Vagina (tissue), 2 donors: ENCODE measurements at places on chromosomes 5 and 9. TPM values are rescaled to one million over a fixed set of nuclear protein-coding genes. Genes with fewer than 3 reads are reported as not detected.

- H3K4me3 ChIP-seq = no peak overlapping the region
- no peak overlapping the region for H3K27ac ChIP-seq
- no peaks in the 10 kb centered on the region for H3K4me1 ChIP-seq
- H3K36me3 ChIP-seq = no peaks in the 10 kb centered on the region
Measured at GRCh38 chr9:107237873-107238272, 45.2 kb upstream of the RAD23B start.

DNA sequence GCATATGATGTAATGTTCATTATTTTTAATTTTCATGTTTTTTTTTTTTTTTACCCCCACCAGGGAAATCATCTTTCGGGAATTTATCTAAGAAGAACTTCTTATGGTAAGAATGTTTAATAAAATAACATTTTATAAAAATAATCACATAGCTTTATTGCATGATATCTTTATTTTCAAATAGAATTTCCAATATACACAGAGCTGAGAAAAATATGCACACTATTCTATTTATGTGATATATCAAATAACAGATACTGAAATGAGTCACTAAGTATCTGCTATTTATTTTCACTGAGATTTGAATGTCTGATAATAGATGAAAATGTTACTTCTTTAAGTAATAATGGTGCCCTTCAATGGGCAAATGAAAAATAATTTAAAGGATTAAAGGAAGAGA is 1217.3 kb downstream of the MAT2B start:
- H3K4me1 ChIP-seq = no peaks in the 10 kb centered on the region
- H3K27ac ChIP-seq = no peak overlapping the region
- no peak for DNase-seq
- H3K36me3 ChIP-seq = no peaks in the 10 kb centered on the region
- no peak overlapping the region for H3K4me3 ChIP-seq

- DNase-seq = no peak
- H3K27me3 ChIP-seq = no peaks in the 10 kb centered on the region
- H3K4me3 ChIP-seq = no peak overlapping the region
- H3K4me1 ChIP-seq = no peaks in the 10 kb centered on the region
Measured at GRCh38 chr5:60550311-60550710, 149.7 kb downstream of the DEPDC1B start.

GRCh38 chr9:75054368-75055001 is 26.4 kb upstream of the CARNMT1 start:
- no peak for DNase-seq
- H3K4me1 ChIP-seq = no peaks in the 10 kb centered on the region
- no peak overlapping the region for H3K27ac ChIP-seq
- H3K4me3 ChIP-seq = no peak overlapping the region

- H3K27me3 ChIP-seq = no peaks in the 10 kb centered on the region
- H3K4me1 ChIP-seq = no peaks in the 10 kb centered on the region
- H3K4me3 ChIP-seq = no peak overlapping the region
- H3K36me3 ChIP-seq = no peaks in the 10 kb centered on the region
- DNase-seq = no peak
Measured at GRCh38 chr5:108216890-108217289, 165.0 kb downstream of the FBXL17 start.

DNA sequence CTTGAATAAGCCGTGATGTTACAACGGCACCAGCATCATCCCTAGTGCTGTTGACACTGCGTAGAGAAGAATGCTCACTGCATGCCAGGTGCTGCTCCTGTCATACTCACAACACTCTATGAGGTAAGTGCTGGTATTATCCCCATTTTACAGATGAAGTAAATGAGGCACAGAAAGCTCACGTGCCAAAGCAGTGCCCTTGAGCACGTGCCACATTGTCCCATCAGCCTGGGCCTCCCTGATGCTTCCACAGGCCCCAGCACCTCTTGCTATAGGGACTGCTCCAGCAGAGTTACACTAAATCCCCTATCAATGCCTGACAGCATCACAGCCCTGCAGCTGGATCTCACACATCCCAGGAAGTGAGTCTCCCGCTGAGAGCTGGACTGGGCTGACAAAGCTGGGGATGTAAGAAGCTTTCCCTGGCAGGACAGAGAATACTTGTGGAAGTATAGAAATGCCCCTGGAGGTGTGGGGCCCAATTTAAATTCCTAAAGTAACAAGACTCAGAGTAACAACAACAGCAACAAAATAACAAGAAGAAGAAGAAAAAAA is 216.1 kb downstream of the FSTL4 start:
- DNase-seq = peak; percentile 71
- H3K27ac ChIP-seq = no peak overlapping the region
- H3K4me1 ChIP-seq = no peaks in the 10 kb centered on the region
- H3K36me3 ChIP-seq = no peaks in the 10 kb centered on the region
- no peaks in the 10 kb centered on the region for H3K27me3 ChIP-seq

DNA sequence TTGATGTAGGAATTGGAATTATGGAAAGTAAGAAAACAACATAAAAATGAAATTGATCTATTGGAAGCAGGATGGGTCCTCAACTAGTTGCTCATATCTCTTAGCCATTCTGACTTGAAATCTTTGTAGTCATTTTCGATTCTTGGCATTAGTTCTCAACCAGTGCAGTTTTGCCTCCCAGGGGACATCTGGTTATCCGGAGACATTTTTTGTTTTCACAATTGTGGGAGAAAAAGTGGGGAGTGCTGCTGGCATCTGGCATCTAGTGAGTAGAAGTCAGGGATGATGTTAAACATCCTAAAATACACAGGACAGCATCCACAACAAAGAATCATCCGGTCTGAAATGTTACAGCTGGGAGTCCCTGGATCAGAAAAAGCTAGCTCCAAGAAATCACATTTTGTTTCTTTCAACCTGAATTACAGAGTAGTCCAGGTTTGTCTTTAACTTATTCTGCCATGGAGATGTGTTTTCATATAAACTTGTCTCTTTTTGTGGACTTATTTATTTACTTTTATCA is 74.9 kb downstream of the FBXL7 start:
- no peak for DNase-seq
- peaks cover 28% of the 10 kb centered on the region for H3K4me1 ChIP-seq
- no peak overlapping the region for H3K27ac ChIP-seq
- H3K4me3 ChIP-seq = no peak overlapping the region
- no peaks in the 10 kb centered on the region for H3K27me3 ChIP-seq
- no peaks in the 10 kb centered on the region for H3K36me3 ChIP-seq

GRCh38 chr5:51082741-51083140 is 300.5 kb upstream of the ISL1 start:
- H3K36me3 ChIP-seq = no peaks in the 10 kb centered on the region
- DNase-seq = no peak

DNA sequence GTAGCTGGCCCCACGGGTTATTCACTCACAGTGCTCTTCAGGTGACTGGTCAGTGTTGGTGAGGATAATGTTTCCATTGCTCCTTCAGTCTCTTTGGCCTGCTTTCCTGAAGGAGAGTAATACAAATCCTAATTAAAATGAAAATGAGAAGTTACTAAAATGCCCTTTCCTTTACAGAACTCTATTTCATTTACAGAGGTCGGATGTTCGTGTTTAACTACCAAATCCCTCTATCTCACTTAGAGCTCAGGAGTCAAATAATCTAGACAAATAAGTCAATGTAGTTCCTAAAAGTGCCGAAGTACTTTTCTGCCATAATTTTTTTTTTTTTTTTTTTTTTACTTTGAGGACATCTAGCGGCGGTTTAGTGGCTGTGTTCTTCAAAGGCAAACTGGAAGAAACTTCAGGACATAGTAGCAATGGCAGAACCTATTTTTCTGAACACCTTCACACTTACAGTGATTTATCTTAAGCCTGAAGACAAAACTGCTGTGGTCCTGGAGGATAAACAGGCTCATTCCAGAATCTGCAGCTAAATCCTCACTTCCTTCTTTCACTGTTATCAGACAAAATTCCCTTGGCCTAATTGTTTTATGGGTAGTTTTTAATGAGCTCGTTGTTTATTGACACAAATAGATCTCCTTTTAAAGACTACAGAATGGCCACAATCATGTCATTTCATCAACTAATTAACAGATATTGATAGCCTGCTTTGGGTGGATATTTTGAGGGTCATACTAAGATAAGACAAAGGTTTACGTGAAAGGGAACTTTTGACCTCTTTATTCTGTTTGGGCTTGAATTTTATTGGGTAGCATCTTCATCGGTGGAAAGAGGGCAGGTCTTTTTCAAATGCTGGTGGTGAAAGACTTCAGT is 207.6 kb upstream of the DMRTA1 start:
- no peak overlapping the region for H3K4me3 ChIP-seq
- H3K27me3 ChIP-seq = no peaks in the 10 kb centered on the region
- no peak overlapping the region for H3K27ac ChIP-seq
- no peak for DNase-seq

- H3K27me3 ChIP-seq = no peaks in the 10 kb centered on the region
- no peak overlapping the region for H3K4me3 ChIP-seq
- DNase-seq = peak; percentile 61
- no peak overlapping the region for H3K27ac ChIP-seq
Measured at GRCh38 chr5:1657161-1657741, 133.5 kb upstream of the LPCAT1 start.

Gene TRIM7
- total RNA-seq = 21.6 TPM

Gene LRRC19
- total RNA-seq = not detected
